ENCODE measurements at places on chromosomes 7 and 10.

DNA sequence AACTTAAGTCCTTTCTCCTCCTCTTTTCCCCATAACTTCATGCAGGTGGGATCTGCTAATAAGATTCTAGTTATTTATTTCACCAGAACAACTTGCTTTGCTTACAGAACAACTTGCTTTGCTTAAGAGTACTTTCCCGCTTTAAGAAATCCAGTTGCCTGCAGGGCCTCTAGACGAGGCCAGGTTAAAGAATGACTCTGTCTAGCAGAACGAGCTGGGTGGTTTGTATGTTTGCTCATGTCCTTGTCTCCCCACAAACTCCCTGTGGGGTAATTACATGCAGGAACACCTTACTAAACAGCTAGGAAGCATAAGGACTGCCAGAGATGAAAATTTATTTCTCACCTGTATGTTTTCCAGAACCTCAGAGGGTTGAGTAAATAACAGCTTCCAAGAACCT, 8.8 kb upstream of the FZD8 start:
- no peak for DNase-seq

DNA sequence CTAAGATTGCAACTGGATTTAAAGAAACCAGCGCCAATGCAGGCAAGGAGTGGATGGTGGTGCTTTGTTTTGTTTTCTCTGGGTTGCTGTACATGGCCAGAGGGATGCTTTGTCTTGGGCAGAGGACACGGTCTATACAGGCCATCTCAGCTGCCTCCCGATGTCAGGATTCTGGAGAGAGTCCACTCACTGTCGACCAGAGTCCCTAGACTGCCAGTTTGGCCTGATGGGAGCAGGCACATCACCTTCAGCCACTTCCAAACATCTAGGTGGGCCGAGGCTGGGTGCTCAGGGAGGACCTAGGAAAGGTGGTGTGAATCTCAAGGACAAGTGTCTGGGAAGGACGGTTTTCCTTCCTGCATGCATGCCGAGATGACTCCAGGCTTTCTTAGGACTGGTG, 152.1 kb downstream of the BUB3 start:
- no peak for DNase-seq

DNA sequence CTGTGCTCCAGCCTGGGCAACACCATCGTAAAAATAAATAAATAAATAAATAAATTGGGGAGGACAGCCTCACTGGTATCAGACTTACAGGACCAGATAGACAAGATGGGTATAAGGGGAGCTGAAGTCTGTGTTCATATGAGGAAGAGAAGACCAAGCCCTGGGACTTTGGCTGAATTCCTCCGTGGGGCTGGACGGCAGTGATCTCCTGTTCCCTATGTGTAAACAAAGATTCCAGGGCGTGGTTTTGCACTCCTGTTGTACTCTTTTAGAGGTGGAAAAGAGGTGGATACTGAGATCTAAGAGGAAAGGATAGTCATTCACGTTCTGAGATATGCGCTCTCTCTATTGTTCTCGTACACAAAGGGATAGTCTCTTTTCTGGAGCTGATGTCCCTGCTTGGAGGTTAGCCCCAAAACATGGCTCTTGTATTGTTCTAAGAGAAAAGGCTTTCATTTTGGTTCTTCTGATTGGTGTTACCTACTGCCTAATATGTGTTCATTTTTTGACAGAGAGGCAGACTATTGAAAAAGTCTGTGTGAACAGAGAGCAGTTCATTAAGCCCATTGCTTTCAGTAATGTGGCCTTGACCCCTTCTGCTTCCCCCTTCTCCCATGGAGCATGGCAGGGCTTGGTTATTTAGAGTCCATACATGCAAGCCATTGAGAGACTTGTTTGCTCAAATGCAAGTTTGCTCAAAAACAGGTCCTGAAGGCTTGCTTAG, 12.3 kb downstream of the KCTD7 start:
- DNase-seq = no peak

- peak; percentile 71 for DNase-seq
Measured at GRCh38 chr7:34036051-34036920, 130.9 kb downstream of the BMPER start.

GRCh38 chr10:1672001-1672781, 65.1 kb downstream of the ADARB2 start:
- no peak for DNase-seq

GRCh38 chr10:85026878-85027467, 698.6 kb downstream of the CCSER2 start:
- no peak for DNase-seq

GRCh38 chr10:125068406-125068805, 92.0 kb downstream of the CTBP2 start:
- DNase-seq = no peak

- DNase-seq = no peak
Measured at GRCh38 chr7:98295467-98296192, 14.1 kb downstream of the BRI3 start.

DNA sequence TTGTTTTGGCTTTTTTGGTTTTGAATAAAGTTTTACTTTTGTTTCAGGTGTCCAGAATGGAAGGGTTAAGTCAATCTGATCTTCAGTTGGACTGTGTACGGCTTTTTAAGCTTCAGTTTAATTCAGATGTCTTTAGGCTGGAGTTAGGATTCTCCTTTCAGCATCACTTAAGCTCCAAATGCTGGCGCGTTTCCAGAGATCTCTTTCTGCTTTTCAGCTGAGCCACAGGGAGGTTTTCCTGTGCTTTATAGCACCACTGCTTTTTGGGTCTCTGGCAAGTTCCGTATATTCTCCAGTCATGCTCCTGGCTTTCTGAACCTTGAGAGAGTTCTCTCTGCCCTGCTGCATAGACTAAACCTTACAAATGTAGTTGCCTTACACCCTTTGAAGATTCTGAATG, 60.0 kb downstream of the VTI1A start:
- DNase-seq = no peak

DNA sequence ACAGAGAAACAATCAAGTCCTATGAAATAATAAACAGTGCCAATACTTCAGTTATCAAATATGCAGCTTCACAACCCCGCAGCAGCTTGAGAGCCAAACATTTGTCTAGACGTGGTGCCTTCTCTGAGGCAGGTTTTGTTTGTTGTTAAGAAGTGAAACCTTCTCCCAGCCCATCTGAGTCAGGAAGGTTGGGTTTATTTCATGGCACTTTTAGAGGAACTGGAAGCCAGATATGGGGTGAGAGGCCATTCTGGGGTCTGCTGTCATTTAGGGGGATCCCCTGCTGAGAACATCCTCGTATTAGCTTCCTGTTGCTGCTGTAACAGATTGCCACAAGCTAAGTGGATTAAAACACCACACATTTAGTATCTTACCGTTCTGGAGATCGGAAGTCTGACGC, 113.6 kb downstream of the GRK5 start:
- DNase-seq = no peak

- no peak for DNase-seq
Measured at GRCh38 chr10:76543655-76544054, 1094.0 kb downstream of the KCNMA1 start.

DNA sequence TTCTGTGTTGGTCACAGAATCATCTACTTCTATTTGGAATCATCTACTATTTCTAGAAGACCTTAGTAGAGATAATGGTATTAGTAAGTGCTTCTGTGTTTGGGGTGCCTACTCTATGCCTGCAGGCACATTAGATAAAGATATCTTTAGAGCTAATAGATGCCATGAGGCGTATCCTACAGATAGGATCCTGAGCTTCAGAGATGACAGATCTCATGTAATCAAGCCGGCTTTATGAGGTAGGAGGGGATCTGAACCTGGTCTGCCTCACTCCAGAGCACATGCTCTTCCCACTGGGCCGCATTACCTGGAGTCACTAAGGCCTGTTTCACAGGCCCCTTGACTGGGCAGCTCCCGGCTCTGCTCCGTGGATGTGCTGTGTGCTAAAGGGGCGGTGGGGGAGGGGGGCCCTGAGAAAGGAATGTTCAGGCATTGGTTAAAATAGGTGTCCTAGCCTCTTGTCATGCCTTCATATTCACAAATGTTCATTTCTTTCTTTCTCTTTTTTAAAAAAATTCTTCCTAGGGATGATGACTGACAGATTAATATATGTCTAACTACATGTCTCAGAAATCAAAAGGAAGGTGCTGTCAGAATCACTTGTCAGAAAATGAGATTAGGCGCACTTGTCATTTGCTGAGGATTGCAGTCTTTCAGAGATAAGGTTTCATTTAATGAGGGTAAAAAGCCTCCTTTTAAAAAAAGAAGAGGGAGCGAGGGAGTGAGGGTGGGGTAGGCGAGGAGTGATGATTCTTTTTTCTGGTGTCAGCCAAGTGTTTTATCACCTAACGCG, 458.0 kb upstream of the GALNT17 start:
- no peak for DNase-seq

DNA sequence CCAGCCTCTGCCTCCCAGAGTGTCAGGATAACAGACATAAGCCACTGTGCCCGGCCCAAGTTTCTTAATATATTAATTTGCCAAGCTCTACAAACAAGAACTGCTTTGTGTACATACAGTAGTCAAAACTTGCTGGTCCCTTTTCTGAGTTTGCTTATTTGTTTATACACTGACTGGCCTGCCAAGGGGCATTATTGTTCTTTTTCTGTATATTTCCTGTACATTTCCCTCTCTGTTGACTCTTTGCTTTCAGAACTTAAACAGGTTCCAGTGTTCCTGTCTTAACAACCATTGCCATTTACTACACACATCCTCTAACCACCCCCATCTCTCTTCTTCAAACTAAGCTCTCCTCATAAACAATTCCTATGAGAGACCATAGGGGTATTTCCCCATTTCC, 61.5 kb upstream of the RPA3 start:
- no peak for DNase-seq
